Naive thymus-derived CD8-positive, alpha-beta T cell (primary cell): ENCODE measurements at places on chromosomes 2 and 18.

GRCh38 chr2:127064642-127065250 is 42.2 kb downstream of the BIN1 start:
- DNase-seq, result no peak

DNA sequence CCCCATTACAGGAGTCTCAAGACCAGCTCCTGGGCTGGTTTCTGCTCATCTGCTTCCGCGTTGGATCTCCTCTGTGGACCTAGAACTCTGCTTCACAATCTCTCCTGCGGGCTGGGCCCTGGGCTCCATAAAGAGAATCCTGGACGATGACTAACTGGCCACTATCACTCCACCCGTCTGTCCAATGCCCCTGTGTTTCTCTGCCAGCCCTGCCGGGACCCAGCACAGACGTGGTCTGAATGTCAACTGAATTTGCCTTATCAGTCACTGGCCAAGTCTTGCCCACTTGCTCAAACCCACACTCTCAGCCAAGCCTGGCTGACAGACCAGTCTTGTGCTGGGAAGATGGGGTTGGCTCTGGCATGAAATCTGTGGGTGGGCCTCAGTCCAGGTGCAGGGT is 17.4 kb downstream of the KIF3C start:
- no peak for DNase-seq

DNA sequence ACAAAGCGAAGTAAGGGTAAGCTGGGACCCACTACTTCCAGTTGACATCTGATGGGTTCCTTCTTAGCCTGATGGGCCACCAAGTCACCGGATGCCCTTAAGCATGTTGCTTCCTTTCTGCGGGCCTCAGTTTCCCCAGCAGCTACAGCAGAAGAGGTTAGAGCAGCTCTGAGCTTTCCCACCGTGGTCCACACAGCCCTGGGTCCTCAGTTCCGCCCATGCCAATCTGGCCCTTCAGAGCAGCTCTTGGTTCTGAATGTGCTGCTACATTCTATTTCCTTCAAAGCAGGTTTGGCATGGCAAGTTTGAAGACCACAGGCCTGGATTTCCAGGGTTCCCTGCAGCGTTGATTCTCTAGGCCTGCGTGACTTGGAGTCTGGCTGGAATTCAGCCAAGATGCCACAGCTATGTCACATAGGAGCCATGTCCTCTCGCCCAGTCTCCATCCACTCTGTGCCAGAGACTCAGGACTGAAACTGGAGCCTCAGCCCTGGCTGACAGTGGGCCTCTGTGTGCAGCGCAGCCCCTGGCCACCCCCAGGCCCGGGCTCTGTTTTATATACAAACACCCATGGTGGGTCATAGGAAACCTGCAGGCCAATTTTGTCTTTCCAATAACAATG is 79.6 kb downstream of the TFCP2L1 start:
- no peak for DNase-seq

DNA sequence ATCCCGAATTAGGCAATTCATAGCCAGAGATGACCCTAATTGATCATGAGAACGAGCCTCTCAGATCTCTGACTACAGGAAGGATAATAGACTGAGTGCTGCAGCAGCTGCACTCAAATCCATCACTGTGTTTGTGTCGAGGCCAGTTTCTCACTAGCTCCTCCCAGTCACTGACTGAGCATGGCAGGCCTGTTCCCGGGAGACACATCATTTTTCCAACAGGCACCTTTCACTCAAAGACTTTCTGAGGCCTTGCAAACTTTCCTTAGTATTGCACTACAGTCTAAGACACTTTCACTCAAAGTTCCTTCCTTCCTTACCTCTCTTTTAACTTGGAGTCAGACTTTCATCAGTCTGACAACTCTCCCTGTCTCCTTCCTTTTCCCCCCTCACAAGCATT is 13.7 kb downstream of the SOS1 start:
- no peak for DNase-seq

DNA sequence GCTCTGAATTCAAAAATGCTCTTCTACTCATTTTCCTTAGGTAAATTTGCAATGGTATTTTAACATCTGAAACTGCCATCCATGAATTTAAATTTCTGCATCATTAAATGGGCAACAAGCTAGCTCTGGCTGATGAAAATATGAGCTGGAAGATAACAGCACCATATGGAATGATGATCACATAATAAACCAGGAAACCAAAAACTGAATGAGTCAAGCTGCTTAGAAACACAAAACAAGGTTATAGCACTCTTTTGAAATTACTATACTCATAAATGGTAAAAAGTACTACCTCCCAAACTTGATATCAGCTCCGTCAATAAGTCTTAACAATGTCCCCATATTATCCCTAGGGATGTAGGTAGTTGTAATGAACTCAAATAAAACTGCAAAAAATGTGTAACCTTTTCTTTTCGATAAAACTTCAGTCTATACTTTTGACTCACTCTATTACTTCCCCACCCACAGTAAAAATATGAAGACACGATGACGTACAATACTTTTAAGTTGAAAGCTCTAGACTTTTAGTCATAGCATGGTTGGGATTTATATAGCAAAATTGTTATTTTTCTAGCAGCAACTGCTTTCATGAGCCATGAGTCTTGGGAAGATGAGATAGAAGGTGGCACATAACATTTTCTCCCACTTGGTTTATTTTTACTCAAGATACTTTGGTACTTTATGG is 396.7 kb downstream of the CDH2 start:
- DNase-seq, result no peak

- no peak for DNase-seq
Observed at GRCh38 chr2:229407170-229407569, 136.1 kb upstream of the PID1 start.

DNA sequence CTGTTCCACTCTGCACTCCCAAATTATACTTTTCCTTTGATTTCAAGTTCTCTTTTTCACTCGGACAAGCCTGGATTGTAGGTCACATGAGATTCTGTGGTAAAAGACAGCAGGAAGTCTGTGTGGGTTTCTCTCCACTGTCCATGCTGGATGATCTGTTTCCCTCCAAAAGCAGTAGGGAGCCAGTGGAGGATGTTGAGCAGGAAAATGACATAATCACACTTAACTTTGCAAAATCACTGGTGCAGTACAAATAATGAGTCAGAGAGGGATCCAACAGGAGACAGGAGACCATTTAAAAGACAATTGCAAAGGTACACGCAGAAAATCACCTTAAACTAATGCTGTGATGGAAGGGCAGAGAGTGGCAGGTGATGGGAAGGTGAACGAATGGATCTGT is 301.3 kb downstream of the ZNF407 start:
- no peak for DNase-seq

DNA sequence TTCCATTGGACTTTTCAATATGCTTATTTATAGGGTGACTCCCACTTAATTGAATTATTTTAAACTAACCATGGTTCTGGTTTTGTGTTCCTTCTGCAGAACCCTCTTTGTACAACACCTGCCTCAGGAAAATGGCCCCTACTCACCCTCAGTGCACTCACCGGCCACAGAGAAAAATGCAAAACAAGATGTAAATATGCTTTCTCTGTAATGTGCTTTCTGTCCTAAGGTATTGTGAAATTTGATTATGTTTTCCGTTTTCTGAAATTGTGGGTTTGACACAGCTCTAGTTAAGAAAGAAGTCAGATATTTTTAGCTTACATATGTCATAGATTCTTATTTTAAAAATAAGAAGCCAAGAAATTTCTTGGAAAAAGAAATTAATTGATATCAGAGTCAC is 357.7 kb upstream of the SMIM21 start:
- no peak for DNase-seq

DNA sequence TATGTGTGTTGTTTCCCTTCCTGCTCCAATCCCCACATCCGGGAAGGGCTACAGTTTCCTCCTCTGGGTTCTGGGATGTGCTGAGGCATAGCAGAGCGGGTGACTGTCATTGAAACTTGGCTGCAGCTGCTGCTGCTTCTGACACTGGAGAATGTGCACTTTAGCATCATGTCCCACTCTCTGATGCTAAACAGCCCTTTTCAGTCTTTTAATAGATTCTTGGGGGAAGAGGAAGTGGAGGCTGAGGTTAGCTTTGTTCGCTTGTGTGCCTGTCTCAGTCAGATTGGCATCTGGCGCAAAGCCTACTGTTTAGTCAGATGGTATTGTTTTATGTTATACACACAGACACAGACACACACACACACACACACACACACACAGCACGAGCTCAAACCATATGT is 136.5 kb upstream of the RND3 start:
- no peak for DNase-seq

GRCh38 chr2:2681711-2682251 is 350.7 kb upstream of the MYT1L start:
- DNase-seq, result no peak
